ENCODE measurements at places on chromosomes 2 and 18.

DNA sequence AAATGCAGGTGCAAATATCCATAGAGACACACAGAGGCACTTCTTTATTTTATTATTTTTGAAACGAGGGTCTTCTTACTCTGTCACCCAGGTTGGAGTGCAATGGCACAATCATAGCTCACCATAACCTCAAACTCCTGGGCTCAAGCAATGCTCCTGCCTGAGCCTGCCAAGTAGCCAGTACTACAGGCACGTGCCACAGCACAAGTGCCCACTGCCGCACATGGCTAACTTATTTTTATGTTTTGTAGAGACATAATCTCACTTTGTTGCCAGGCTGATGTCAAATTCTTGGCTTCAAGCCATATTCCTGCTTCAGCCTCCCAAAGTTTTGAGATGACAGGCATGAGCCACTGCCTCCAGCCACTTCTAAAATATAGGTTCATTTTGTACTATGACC, 537.6 kb downstream of the THSD7B start:
- DNase-seq, result no peak

DNA sequence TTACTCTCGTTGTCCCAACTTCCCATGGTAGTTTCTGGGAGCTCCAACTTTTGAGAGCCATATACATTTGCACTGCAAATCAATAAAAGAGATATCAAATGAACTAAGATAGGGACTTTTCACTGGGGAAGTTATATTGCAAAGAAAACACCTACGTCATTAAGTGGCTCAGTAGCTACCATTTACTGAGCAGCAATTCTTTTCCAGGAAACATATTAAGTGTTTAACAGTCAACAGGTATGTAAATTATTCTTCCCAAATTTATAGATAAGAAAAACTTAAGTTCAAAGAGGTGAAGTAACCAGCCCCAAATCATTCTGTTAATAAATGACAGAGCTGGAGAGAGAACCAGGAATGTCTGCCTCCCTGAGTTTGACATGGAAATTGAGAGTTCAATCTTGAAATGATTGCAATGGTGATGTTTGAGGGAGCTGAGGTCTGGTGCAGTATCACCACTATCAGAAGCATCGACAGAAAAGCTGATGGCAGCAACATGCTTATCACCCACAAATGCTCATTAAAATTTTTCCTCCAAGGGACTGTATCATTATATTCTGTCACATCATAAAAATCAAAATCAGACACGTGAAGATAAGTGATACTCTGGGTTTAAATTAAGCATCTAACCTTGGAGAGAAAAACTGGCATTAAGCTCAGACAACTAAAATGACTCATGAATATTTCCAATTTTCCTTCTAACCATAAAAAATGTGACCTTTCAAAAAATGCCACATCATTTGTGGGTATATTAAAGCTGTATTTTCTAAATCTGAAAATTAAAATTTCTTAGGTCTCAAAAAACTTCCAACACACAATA, 43.4 kb downstream of the GAREM1 start:
- DNase-seq, result no peak

GRCh38 chr18:24427484-24427883, 1.0 kb downstream of the IMPACT start:
- no peak for DNase-seq

DNA sequence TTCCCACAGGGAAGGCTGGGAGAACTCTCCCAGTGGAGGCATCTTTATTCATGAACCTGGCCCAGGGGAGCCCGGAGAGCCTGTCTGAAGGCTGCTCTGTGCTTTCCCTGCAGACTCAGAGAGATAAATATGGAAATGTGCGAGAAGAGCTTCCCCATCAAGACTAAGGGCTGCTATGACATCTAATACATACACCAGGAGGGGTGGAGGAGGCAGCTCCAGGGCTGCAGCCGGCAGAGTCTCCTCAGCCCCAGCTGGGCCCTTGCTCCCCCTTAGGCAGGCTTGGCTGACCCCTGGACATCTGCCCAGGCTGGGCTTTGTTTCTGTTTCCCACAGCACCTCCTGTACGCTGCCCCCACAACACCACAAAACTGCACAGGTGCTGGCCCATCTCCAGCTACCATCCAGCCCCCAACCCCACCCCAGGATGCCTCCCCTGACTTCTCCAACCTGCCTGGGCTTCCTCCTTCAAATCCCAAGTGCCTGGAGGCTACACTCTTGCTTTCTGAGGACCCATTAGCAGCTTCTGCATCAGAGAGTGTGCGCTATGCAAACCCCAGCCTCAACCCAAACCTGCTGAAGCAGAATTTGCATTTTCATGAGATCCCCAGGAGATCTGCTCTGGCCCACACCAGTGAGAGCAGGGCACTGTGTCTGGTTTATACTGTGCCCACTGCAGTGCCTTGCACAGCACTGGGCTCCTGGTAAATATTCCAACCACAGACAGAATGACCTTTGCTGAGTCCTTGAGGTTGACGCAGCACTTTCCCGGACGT, 96.8 kb downstream of the VSNL1 start:
- DNase-seq, result no peak

- DNase-seq, result no peak
Observed at GRCh38 chr18:23231340-23232021, 96.2 kb downstream of the CABLES1 start.

DNA sequence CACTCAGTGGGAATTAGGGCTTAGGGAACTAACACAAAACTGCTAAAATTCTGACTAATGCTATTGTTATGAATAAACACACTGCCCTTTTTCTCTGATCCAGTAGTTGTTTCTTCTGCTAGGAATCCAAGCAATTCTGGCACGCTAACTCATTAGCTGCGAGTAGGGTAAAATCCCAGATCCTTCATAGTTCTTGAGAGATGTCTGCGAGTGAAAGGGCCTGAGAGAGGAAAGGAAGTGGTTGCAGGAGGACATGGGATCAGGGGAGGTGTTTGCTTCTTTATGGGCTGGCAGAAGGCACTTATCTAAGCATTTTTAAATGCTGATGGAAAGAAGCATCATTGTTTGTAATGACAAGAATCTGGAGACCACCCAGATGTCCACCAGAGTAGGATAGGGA, 9.4 kb downstream of the MAP3K19 start:
- DNase-seq, result no peak

- DNase-seq, result no peak
Observed at GRCh38 chr2:172792711-172793110, 57.1 kb downstream of the RAPGEF4 start.

DNA sequence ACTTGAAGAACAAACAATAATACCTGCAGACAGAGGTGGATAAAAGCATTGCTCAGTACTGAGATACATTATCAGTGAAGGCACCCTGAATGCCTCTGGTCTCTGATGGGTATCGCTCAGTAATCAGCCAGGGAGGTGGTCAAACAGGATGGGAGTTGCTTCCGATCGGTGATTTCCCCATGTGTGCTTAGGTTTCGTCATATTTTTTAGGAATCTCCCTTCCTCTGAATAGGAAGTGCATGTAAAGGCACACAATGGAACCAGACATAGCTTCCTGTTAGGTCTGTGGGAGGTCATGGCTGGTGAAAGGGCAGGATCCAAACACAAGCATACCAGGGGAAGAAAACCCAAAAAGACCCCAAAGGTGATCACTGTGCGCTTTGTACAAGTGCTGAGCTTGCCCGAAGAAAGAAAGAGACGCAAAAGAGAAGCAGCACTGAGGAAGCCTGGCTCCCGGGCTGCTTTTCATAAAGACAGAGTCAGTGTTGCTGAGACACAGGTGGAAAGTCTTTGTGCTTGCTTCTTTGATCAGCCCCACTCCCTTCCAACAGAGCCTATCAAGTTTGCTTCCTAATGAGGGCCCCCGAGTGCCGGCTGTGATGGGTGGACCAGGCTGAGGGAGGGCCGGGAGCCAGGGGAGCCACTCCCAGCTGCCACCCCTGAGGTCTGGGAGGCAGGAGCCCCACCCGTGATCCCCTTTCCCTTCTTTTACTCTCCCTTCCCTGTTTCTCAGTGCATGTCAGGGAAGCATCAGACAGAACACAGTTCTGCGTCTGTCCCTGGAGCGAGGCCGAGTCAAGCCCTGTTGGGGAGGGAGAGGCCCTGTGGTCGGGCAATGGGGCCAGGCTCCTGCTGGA, 138.2 kb downstream of the SH3RF3 start:
- DNase-seq, result no peak

DNA sequence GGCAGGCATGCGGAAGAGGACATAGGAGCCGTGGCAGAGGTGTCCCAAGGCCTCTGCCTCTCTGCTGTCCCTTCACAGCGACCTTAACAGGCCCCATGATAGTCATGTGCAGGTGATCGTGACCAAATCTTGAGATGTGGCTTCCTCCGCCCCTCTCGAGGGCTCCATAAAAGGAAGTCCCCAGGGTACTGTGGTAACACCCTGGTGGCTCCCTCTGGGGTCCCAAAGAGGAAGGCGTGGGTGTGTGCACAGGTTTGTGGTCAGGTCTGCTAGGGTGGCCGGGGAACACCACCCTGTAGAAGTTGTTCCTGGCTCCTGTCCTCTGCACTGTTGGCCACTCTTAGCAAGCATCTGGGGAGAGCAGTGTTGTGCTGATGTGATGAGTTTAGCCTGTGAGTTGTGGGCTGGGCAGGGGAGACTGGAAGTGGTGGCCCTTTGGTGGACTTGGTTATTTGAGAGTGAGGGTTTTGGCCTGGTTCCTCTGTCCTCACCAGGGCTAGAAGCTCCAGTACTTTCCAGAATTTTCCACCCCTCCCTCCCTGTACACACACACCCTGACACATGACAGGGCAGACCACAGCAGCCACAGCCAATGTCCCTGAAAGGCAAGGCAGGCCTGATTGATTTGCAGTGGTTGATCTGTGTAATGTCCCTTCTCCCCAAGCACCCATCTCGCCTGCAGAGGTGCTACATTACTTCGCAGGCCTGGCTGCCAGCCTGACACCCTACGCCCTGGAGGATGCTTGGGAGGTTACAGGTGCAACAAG, 68.9 kb upstream of the BOD1L2 start:
- no peak for DNase-seq

- DNase-seq, result no peak
Observed at GRCh38 chr2:36659872-36660312, 36.6 kb upstream of the VIT start.

DNA sequence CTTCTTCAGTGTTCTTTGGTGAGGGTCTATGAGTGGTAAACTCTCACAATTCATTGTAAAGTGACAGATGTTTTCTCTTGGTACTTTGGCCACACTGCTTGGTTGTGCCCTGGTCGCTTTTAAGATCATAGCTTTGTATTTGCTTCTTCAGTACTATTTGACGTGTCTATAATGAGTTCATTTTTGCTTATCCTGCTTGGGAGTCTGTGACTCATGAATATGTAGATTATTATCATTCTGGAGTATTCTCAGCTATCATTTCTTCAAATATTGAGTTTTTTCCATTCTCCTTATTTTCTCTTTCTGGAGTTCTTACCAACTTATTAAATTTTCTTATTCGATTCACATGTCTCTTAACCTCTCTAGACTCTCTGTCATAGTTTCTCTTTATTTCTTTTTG, 73.0 kb upstream of the HS6ST1 start:
- DNase-seq, result no peak

DNA sequence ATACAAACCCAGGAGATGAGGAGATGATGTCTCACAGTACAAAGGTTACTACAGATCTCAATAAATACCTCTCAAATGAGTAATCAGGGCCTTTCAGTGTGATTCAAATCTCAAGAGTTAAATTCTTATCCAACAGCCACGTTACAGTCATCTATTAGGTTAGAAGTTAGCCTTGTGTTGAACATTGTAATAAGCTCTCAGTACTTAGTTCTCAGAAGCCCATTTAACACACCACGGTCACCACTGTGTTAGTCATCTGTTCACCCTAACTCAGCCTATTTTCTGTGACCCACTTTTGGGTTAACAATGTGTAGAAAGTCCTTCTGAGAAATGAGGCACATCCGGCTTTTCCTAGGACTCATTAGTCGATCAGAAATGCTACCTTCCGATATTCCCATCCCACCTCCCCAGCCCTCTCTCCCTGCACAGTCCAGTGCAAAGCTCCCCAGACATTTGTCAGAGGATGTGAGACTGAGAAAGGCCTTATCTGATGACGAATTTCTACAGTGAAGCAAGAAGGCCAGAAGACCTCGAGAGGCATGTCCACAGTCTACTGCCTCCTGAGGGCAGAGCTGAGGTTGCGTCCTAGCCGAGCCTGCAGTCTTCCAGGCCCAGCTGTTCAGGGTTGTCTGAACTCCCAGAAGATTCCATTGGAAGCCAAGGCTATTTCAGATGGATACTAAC, 92.6 kb downstream of the ACTR2 start:
- no peak for DNase-seq

DNA sequence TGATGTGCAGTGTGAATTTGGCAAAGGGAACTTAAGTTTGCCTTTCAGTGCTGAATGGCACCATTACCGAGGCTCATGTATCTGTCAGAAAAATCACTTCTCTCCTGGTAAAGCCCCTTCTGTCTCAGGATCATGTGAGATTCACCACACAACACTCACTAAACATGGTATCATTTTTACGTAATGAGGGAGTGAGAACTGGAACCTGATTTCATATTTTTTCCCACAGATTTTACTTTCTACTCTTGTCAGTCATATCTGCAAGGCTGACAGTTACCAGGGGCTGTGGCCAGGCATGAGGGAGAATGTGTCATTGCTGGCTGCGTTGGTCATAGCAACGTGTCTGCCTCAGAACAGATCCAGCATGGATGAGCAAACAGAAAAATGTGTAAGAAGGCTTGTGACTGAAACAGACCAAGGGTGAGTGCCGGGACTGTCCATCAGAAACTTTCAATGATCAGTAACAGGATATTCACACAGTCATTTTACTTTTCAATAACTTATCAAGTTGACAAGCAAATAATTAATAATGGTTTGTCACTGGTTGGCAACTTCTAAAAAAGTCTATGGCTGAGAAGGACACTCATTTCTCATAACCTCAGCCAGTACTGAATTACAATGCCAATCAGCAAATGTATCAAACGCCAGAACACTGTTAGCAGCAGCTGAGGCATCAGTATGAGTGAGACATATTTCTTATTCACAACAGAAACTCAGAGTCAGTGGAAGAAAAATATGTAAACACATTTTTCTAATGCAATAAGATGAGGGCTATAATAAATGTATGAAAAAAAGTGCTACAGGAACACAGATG, 100.5 kb downstream of the CDC42EP3 start:
- DNase-seq, result no peak

DNA sequence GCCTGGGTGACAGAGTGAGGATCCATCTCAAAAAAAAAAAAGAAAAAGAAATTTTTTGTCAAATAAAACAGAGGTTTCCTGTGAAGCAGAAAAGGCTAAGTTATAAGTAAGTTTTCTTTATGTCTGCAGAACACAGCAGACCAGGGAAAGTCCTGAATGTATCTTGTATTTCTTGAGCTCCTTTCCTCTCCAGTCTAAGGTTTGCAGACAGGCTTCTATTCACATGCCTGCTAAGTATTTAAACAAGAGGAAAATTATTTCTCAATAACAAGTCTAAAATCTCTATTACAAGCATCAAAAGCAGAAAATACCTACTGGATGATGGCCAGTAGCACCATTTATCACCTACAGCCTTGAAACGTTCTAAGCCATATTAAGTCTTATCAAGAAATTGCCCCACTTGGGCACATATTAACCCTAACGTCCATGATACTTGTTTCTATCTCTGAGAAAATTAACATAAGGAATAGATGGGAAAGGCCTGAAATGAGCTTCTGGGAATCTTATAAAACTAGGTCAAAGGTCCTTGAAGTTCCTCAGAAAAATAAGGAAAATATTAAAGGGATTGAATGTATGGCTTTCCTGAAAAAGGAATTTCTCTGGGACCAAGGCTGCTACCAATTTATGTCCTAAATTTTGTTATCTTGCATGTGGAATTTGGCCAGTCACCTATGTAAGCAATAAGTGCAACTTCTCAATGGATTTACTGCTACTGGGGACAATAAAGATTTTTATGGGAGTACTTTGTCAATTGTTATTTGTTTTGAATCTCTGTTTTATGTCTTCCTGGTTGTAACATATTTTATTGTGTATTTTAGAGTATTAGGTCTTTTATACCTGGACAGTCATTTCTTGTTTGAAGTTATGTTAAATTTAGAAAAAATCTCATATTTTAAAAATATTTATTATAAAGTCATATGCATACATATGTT, 3.0 kb upstream of the REG1A start:
- DNase-seq, result no peak
